ENCODE measurements at places on chromosomes 2 and 18.

- no peak for DNase-seq
Measured at GRCh38 chr2:239584986-239585385, 184.2 kb upstream of the HDAC4 start.

GRCh38 chr2:26519396-26520147 is 41.6 kb upstream of the OTOF start:
- DNase-seq: no peak

- DNase-seq: peak; percentile 97
Measured at GRCh38 chr18:10230072-10230471, 224.4 kb upstream of the APCDD1 start.

DNA sequence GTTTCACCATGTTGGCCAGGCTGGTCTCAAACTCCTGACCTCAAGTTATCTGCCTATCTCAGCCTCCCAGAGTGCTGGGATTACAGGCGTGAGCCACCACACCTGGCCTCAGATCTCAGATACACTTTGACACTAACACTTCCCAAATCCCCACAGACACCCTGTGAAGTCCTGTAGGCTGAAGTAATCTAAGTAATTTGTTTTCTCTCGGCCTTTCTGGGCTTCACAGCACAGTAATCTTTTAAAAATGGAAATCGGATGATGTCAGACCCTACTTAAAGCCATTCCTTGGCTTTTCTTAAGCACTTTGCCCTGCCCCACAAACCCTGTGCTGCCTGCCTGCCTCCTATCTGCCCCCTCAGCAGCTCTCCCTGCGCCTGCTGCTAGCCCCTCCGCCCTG is 16.2 kb downstream of the ATIC start:
- DNase-seq: peak; percentile 20

Data from EH (cell line).